ENCODE measurements at places on chromosomes 4 and X. TPM values are rescaled to one million over a fixed set of nuclear protein-coding genes. Genes with fewer than 3 reads are reported as not detected.

Gene NPY2R
- total RNA-seq = not detected

GRCh38 chrX:152869972-152870371, 27.9 kb upstream of the ZNF185 start:
- DNase-seq = no peak

Gene CCDC158
- 0.81 TPM for total RNA-seq

GRCh38 chr4:87805971-87806370, 6.6 kb downstream of the IBSP start:
- DNase-seq = no peak

- DNase-seq = no peak
Measured at GRCh38 chr4:10072420-10073017, 44.1 kb downstream of the WDR1 start.

Gene SMPX
- 732 TPM for total RNA-seq

DNA sequence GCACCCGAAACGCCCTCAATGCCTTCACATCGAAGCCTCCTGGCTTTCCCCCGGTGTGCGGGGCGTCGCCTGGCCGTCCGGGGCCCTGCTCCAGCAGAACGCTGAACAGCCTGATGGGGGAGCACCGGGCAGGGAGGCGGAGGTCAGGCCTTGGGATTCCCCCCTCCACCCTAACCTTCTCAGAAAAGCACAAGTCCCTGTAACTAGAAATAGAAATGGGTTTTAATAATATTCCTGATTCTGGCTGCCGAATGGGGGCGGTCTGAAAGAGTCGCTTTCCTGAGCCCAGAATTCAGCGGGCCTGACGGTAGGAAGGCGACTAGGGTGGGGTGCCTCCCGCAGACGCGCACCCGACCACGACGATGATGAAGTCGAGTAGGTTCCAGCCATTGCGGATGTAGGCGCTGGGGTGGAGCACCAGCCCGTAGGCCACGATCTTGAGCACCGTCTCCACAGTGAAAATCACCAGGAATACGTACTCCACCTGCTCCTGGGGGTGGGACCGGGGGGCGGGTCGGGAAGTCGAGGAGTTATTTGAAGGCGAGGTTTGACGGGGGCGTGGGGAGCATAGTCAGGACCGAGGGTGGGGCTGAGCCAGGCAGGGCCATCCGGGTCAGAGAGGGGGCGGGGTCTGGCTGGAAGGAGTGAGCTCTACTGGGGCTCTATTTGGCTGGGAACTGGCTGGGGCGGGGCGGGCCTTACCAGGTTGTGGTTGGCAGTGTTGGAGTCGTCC, 2.5 kb downstream of the CACNA1F start:
- DNase-seq = no peak

Gene CYBB
- total RNA-seq = 9.8 TPM

Gene MORC4
- 3.6 TPM for total RNA-seq

GRCh38 chr4:107996949-107997788, 7.5 kb downstream of the HADH start:
- no peak for DNase-seq

GRCh38 chrX:10259716-10260115, 102.9 kb downstream of the CLCN4 start:
- no peak for DNase-seq

DNA sequence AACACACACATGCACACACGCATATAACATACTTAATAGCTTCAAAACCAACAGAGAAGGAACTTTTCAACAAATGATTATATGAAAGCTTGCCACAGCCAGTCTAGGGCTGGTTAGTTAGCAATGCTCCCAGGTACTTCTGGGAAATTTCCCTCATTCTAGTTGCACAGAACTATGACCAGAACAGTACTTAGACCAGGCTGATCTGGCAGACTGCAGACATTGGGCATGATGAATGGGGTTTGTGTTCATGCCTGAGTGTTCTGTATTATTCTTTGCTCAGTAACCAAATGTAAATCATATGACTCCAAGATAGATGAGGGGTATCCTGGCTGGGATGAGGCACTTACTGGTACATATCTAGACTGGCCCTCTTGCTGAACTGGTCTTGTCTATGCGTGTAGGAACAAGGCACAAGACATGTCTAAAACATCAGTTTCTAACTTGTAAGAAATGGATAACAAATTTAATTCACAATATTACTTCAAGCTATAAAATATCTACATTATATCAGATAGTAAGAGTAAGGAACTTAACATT, 50.3 kb upstream of the GEMIN8 start:
- no peak for DNase-seq

All from cardiac septum (tissue), 1 donor.